RWPE2 (cell line): ENCODE measurements at places on chromosomes 12 and 14.

DNA sequence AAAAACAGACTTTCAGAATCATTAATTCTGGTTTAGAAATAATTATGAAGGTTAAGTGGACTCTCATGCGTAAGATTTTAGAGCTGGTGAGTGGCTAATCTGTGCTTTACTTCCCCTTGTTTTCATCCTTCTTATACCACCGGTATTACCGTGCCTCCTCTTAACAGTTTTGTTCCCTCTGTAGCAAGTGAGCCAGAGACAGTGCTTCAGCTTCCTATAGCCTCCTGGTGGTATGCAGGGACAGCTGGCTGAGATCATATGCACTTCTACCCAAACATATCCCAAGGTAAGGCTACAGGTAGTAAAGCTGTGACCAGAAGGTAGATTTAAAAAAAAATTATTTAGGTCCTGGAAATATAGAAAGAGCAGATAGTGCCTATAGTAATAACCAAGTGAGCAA, 55.2 kb downstream of the PDE3A start:
- no peak for DNase-seq

DNA sequence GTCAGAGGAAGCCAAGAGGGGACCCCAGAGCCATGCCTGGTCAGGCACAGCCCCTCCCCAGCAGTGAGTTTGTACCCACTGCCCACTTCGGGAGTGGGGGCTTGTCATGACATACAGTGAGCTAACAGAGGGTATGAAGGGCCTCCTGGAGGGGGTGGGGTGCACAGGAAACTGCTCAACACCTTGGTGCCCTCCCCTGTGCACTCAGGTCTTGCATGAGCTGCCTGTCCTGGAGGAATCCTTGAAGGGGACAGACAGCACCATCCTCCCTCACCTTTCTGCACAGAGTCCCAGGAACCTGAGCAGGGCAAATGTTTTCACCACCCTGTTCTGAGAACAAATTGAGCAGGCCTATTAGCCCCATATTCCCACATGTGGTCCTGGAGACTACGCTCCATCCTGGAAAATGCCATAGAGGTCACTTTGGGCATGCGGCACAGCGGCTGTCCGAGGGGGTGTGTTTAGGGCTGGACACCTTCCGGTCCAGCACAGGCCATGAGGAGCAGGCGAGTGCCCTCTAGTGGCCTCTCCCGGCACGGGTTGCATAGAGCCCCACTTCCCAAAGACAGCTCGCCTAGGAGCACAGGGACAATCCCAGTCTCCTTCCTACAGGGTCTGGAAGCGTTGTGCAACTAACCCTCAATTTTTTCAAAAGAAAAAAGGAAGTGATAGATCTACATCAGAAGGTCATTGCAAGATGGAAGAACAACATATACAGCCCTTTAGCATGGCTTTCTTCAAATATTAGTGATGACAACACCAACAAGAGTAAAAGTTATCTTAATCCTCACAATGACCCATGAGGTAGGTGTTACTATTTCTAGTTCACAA, 31.9 kb upstream of the ZFP36L1 start:
- peak; percentile 85 for DNase-seq

GRCh38 chr14:30223966-30224365, 296.3 kb upstream of the PRKD1 start:
- DNase-seq: no peak

DNA sequence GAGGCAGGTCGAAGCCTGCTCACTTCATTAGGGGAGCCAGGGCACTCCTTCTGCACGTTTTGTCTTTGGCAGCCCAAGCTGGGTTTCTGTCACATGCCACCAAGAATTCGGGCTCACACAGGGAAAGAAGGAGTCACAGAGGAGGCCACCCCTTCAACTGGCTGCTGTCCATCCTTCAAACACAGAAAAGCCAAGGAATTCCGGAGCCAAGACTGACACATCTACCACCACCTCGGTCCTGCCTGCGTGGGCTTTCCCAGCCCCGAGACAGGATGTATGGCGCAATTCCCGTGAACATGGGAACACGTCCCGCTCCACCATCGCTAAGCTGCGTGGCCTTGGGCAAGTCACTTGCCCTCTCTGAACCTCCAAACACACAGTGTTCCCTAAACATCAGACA, 70.4 kb downstream of the NCOR2 start:
- no peak for DNase-seq

DNA sequence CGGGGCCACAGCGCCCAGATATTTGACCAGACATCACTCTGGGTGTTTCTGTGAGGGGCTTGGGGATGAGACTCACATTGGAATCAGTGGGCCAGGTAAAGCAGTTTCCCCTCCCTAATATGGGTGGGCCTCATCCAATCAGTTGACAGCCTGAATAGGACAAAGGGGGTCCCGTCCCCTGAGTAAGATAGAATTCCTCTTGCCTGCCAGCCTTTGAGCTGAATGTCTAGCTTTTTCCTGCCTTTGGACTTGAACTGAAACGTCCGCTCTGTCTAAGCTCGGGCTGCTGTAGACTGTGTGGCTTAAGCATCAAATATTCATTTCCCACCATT, 88.8 kb upstream of the DIO3 start:
- DNase-seq: no peak

GRCh38 chr12:103705927-103706326, 118.9 kb downstream of the STAB2 start:
- DNase-seq: no peak

- no peak for DNase-seq
These were observed 71.9 kb downstream of the DYRK2 start for GRCh38 chr12:67720351-67720856.

DNA sequence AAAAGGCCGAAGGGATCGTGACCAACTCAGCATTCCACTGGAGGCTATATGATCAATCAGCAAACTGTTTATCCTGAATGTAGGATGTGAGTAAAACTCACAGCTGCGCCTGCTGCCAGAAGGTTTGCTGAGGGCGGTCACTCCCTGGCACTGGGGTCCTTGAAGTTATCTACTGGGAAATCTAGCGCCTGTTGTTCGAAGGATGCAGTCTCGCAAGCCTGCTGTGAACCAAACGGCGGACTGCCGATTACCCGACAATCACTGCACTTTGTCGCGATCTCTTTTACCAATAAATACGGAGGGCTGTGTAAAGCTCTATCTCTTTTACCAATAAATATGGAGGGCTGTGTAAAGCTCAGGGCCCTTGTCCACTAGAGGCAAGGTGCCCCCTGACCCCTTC, 12.9 kb downstream of the DDX51 start:
- DNase-seq: no peak

- DNase-seq: no peak
These were observed 30.0 kb downstream of the SLC38A2 start for GRCh38 chr12:46342562-46343033.

- no peak for DNase-seq
These were observed 76.3 kb upstream of the RIN3 start for GRCh38 chr14:92437309-92437708.

DNA sequence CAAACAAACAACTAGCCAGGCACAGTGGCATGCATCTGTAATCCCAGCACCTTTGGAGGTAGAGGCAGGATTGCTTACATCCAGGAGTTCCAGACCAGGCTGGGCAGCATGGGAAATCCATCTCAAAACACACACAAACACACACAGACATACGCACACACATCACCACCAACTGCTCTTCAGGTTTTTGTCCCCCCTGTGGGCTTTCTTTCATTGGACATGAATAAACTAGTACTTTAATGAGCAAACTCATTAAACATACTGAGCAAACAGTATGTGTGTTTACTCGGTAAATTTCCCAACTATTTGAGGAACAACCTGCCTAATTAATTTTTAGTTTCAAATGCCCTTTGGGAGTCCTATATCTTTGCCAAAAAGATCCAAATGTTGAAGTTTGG, 10.1 kb upstream of the RASSF3 start:
- DNase-seq: no peak

DNA sequence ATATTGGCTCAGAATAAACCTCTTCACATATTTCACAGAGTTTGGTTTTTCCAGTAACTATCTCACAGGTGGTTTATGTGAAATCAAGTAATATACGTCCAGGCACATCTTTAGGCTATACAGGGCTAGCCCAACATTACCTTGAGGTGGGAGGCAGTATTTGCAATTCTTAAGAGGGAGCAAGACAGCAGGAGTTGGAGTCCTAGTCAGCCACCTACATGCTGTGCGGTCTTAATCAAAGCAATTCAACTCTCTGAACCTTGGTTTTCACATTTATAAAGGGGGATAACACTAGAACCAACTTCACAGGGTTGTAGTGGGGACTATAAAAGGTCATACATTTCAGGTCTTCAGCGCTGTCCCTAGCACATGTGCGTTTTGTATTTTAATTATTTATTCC, 73.5 kb upstream of the FICD start:
- no peak for DNase-seq

DNA sequence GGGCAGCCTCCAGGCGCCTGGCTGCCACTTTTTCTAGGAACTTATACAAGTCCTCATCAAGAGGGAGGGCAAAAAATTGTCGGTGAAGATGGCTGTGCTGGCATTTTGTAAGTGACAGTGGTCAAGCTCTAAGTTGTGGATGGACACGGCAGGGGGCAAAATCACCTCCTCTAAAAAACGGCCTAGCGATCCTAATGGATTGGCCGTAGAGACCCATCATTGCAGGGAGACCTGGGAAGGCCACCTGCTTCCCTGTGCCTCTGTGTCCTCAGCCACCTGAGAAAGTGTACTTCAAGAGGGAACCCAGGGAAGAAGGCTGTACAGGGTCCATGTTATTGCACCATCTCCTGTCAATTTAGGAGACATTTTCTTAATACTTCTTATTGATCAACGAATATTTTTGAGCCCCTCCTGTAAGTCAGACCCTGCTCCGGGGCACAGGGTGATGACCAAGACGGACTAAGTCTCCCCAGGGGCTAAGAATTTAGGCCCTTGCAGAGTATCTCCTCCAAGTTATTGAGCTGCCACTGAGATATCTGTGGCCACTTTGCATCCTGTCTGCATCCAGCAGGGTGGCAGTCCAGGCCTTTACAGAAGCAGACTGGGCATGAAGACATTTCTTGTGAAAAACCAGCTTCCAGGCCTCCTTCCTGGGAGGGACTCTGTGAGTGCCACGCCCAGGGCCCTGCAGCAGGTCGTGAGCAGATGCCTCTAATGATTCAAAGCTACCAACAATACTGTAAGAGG, 40.5 kb downstream of the PSMA6 start:
- no peak for DNase-seq

GRCh38 chr12:13635709-13636108, 345.7 kb downstream of the GRIN2B start:
- DNase-seq: no peak

GRCh38 chr12:68269779-68270178, 16.4 kb upstream of the IL22 start:
- DNase-seq: no peak

DNA sequence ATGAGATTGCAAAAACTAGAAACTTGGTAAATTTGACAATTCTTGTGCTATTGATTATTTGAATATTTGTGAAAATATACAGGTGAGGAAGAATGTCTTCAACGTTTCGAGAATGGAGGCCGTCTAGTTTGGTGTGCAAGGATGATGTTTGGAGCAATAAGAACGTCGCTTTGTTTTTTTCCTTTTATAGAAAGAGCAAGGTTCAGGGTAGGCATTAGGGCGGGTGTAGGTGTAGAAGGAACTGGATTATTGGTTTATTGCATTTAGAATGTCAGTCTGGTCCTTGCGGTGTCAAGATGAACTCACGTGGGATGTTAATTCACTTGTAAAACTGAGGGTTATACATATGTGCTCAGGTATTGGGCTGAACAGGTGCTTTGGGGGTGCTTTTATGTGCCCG, 1.1 kb downstream of the RPS26 start:
- DNase-seq: no peak

- no peak for DNase-seq
These were observed 1047.2 kb downstream of the SLC6A15 start for GRCh38 chr12:83865431-83865830.

- DNase-seq: no peak
These were observed 199.6 kb upstream of the TMEM260 start for GRCh38 chr14:56379956-56380355.

- DNase-seq: no peak
These were observed 709.1 kb downstream of the DIO2 start for GRCh38 chr14:79502136-79502750.

DNA sequence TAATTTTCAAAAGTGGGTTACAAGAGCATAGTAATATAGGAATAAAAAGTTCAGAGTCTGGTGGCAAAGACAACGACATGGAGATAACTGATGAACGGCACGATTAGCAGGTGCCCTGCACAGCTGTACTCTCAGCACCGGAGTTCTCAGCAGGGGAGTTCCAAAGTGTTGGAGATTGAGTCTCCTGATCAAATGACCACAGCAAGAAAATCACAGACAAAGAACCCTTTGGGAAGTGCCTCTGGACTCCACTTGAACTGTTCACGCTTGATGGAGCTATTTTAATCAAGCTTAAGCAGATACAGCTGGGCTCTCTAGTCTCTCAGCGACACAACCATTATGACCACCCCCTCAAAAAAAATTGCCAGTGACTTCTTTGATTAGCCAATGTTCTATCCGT, 153.1 kb downstream of the ALG10B start:
- no peak for DNase-seq
